ENCODE measurements at places on chromosomes 2 and 18. TPM values are rescaled to one million over a fixed set of nuclear protein-coding genes. Genes with fewer than 3 reads are reported as not detected.

Gene SP140
- 2.2 TPM for total RNA-seq

Gene ACADL
- not detected for total RNA-seq

Gene CXCR1
- 0.13 TPM for total RNA-seq

Gene REG1A
- 5.2 TPM for total RNA-seq

Gene GPR45
- not detected for total RNA-seq

Gene IL36RN
- not detected for total RNA-seq

Gene TNFRSF11A
- total RNA-seq: 86.6 TPM

Gene RPRM
- total RNA-seq: not detected

Gene ACMSD
- not detected for total RNA-seq

Gene BMP10
- not detected for total RNA-seq

DNA sequence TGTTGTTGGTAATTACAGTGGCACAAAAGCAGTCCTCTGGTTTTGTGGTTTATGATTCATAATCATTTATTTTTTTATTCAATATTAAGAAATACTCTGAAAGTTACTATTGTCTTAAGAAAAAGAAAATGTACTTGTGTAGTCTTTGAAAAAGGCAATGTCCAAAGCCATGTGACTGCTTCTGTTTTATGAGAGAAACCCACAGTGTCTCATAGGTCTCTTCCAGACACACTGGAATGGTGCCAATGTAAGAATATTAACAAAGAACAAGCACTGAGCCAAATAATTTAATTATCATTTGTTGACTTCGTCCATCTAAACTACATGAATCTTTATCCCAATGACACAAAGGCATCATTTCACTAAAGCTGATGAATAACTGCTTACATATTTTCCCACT lies 62.5 kb downstream of the RPRM start:
- no peak for DNase-seq
- H3K36me3 ChIP-seq: no peaks in the 10 kb centered on the region
- H3K27ac ChIP-seq: no peak overlapping the region
- no peaks in the 10 kb centered on the region for H3K4me1 ChIP-seq

- no peak for DNase-seq
- no peaks in the 10 kb centered on the region for H3K36me3 ChIP-seq
- no peaks in the 10 kb centered on the region for H3K4me1 ChIP-seq
- H3K4me3 ChIP-seq: no peak overlapping the region
- H3K27me3 ChIP-seq: no peaks in the 10 kb centered on the region
These were observed 12.5 kb downstream of the NMS start for GRCh38 chr2:100482741-100483140.

DNA sequence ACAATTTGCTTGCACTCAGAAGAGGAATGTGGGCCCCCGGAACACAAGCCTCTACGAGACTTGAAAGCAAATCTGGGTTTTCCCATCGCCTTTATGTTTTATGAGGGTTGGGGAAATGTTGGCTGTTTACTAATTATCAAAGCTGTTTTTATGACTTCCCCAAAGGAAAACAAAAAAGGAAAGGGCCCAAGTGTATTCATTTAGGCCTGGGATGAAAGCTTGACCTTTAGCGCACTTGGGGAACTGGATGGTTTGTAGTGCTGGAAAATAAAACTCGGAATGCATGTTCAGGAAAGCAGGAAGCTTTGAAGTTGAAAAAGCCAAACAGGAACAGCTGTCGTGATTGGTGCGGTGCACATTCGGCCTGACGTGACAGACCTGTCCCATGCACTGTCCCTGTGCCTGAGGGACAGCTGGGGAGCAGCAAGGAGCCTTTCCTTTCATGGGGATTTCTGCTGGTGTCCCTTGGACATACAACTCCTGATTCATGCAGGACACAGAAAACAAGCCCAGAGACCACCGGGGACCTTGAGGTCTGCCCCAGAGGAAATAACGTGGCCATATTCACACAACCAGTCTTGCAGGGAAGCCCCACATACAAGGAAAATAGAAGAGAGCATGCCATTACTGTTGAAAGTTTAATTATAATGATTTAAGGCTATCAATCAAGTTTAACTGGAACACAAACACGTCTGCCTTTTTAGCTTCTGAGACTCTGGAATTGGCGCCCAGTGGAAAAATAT lies 169.7 kb upstream of the APCDD1 start:
- no peaks in the 10 kb centered on the region for H3K4me1 ChIP-seq
- H3K36me3 ChIP-seq: no peaks in the 10 kb centered on the region
- H3K27me3 ChIP-seq: no peaks in the 10 kb centered on the region
- peak overlapping the region; percentile 7 for H3K27ac ChIP-seq

DNA sequence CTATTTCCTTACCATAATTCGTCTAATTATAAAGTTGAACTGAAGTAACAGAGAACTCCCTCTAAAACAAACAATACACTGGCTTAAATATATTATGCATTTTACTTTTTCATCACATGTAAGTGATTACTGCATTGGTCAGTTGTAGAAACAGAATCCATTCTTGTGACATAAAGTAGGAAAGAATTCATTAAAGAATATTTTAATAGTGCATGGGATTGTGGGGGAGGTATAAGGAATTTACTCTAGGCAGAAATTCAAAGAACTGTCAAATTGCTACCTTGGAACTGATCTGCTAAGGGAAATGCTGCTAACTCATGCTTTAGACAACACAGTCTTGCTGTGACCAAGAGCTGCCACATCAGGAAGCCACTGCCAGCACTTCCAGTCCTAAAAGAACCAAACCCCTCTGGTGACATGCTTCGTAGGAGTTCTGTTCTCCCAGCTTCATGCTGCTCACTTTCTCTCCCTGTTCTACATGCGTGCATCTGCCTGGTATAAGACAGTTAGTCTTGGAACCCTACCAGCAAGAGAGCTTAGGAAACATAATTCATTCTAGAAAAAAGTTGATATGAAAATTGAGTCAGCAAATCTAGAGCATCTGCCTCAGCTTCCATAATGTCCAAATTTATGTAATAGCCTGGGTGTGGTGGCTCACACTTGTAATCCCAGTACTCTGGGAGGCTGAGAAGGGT lies 1137.6 kb upstream of the NXPH2 start:
- H3K27me3 ChIP-seq: no peaks in the 10 kb centered on the region
- no peak overlapping the region for H3K4me3 ChIP-seq
- H3K4me1 ChIP-seq: no peaks in the 10 kb centered on the region
- H3K27ac ChIP-seq: no peak overlapping the region

- no peak overlapping the region for H3K4me3 ChIP-seq
- no peaks in the 10 kb centered on the region for H3K4me1 ChIP-seq
- DNase-seq: no peak
- H3K27ac ChIP-seq: no peak overlapping the region
- no peaks in the 10 kb centered on the region for H3K27me3 ChIP-seq
These were observed 38.3 kb downstream of the MRPL33 start for GRCh38 chr2:27809761-27810241.

- H3K27me3 ChIP-seq: no peaks in the 10 kb centered on the region
- no peak overlapping the region for H3K27ac ChIP-seq
- H3K36me3 ChIP-seq: peaks cover 8% of the 10 kb centered on the region
- no peak overlapping the region for H3K4me3 ChIP-seq
- DNase-seq: no peak
These were observed 37.6 kb downstream of the GPR45 start for GRCh38 chr2:105279126-105279525.

DNA sequence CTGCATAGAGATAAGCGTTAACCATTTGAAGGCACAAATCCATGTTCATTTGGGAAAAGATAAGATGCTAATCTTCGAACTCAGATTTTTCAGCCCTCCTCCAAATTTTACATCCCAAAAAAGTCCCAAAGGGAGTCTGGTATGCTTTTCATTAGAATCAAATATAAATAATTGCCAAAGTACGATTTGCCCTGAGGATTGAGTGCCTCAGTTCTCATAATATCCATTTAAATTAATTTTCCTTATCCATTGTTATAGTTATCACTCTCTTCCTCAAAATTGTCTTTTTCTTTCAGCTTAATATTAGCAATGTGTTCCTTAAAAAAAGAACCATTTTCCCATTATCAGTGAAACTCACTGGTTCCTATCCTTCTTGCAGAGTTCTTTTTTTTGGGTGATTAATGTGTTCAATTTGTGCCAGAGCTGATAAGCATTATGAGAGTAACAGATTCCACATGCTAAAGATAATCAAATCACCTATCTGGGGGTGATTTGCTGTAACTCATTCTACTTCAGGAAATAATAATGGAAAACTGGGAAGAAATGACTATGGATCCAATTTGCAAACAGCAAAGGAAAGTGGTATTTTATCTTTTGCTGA lies 686 bp downstream of the HNMT start:
- no peaks in the 10 kb centered on the region for H3K36me3 ChIP-seq
- H3K27ac ChIP-seq: peak overlapping the region; percentile 94
- no peak for DNase-seq
- no peaks in the 10 kb centered on the region for H3K27me3 ChIP-seq

DNA sequence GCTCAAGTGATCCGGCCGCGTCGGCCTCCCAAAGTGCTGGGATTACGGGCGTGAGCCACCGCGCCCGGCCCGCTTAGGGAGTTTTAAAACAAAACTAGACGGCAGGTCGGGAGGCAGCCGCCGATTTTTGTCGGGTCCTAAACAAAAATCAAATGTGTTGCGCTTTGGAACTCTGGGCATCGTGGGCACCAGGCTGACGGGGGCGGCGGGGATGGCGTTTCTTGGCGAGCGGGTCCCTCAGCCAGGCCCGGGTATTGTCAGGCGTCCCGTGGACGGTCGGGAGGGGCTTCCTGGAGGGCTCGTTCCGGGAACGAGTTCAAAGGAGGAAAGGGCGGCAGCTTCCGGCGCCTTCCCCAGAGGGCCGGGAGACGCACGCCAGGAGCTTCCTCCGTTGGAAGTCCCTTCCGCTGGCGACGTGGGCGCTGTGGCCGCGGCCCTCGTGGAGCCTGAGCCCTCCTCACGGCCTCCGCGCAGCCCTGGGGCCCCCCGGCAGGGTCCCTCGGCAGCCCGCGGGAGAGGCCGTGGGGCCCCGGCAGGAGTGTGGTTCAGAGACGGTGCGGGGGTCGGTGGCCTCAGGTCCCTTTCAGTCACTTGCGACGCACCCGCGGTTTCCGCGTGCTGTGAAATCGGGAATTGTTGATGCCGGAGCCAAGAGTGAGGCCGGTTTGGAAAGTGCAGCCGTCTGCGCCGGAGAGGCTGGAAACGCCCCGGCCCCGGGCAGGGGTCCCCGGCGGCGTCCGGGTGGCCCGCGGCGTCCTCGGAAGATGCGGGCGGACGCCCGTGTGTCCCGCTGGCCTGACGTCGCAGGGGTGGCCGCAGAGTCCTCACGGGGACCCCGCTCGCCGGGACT lies 59.3 kb downstream of the EMILIN2 start:
- DNase-seq: peak; percentile 81
- H3K4me3 ChIP-seq: peak overlapping the region; percentile 76
- H3K27ac ChIP-seq: peak overlapping the region; percentile 34
- H3K36me3 ChIP-seq: no peaks in the 10 kb centered on the region
- no peaks in the 10 kb centered on the region for H3K27me3 ChIP-seq

- no peak for DNase-seq
- no peaks in the 10 kb centered on the region for H3K27me3 ChIP-seq
- H3K27ac ChIP-seq: no peak overlapping the region
- no peak overlapping the region for H3K4me3 ChIP-seq
- no peaks in the 10 kb centered on the region for H3K4me1 ChIP-seq
These were observed 18.2 kb downstream of the WDR33 start for GRCh38 chr2:127792805-127793204.

- peak overlapping the region; percentile 99 for H3K27ac ChIP-seq
- no peaks in the 10 kb centered on the region for H3K4me1 ChIP-seq
- H3K4me3 ChIP-seq: peak overlapping the region; percentile 71
- peak; percentile 85 for DNase-seq
- no peaks in the 10 kb centered on the region for H3K27me3 ChIP-seq
These were observed 41.4 kb upstream of the AKAIN1 start for GRCh38 chr18:5238371-5238976.

DNA sequence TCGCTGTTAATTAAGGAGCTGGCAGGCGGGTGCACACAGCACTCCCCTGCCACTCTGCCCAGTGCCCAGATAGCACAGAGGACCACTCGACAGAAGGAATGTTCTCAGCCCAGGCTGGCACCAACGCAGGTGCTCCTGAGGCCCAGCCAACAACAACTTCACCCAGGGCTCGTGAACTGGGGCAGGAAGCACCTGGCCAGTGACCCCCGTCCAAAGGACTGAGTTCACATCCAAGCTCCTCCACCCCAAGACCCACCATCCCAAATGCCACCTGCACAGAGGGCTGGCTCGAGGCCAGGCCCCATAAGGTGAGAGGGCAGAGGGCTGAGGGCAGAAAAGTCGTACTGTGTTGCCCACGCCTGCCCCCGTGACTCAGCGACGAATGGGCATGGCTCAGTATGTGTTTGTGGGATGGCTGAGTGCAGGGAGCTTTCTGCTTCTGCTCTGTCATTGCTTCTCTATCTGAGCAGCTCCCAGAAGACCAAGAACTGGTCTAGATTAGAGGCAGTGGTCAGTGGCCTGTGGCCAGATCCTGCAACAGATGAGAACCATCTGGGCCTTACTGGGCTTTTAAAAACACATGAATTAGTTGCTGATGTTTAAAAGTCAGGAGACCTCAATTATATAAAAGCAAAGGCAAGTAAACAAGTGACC lies 68.4 kb downstream of the POLR1A start:
- peak overlapping the region; percentile 84 for H3K27ac ChIP-seq
- DNase-seq: peak; percentile 52
- H3K27me3 ChIP-seq: no peaks in the 10 kb centered on the region
- H3K36me3 ChIP-seq: no peaks in the 10 kb centered on the region

DNA sequence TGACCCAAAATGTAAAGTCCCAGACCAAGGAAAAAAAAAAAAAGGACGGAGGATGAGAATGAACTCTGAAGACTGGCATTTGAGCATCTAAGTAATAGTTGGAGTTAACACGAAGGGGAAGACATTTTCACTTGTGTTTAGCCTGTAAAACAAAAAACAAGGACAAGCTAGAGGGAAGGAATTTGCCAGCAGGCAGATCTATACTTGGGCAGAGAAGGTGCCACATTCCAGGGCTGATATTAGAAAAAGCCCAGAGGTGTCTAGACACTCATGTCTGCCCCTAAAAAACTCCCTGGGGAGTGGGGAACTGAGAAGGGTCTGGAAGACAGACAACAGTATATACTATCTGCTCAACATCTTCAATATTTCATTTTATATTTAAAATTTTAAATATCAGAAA lies 171.1 kb downstream of the ZEB2 start:
- DNase-seq: no peak
- H3K27ac ChIP-seq: no peak overlapping the region
- H3K36me3 ChIP-seq: no peaks in the 10 kb centered on the region
- H3K4me1 ChIP-seq: no peaks in the 10 kb centered on the region
- H3K27me3 ChIP-seq: no peaks in the 10 kb centered on the region
- no peak overlapping the region for H3K4me3 ChIP-seq

DNA sequence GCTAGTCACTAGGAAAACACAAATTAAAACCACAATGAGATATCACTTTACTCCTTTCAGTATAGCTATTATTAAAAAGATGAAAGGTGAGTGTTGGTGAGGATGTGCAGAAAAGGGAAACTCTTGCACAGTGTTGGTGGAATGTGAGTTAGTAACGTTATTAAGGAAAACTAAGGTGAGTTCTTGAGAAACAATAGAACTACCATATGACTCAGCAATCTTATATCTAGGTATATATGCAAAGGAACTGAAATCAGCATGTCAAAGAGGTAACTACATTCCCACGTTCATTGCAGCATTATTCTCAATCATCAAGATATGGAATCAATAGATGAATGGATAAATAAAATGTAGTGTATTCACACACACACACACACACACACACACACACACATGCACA lies 117.3 kb upstream of the HNMT start:
- no peak for DNase-seq
- no peaks in the 10 kb centered on the region for H3K27me3 ChIP-seq

- no peak overlapping the region for H3K4me3 ChIP-seq
- no peak overlapping the region for H3K27ac ChIP-seq
- no peak for DNase-seq
- no peaks in the 10 kb centered on the region for H3K36me3 ChIP-seq
- no peaks in the 10 kb centered on the region for H3K27me3 ChIP-seq
- no peaks in the 10 kb centered on the region for H3K4me1 ChIP-seq
These were observed 189.1 kb upstream of the PARD3B start for GRCh38 chr2:204356151-204356641.
